ENCODE measurements at places on chromosomes 5 and 9.

GRCh38 chr5:16508730-16509531, 43.3 kb upstream of the ZNF622 start:
- DNase-seq: no peak

DNA sequence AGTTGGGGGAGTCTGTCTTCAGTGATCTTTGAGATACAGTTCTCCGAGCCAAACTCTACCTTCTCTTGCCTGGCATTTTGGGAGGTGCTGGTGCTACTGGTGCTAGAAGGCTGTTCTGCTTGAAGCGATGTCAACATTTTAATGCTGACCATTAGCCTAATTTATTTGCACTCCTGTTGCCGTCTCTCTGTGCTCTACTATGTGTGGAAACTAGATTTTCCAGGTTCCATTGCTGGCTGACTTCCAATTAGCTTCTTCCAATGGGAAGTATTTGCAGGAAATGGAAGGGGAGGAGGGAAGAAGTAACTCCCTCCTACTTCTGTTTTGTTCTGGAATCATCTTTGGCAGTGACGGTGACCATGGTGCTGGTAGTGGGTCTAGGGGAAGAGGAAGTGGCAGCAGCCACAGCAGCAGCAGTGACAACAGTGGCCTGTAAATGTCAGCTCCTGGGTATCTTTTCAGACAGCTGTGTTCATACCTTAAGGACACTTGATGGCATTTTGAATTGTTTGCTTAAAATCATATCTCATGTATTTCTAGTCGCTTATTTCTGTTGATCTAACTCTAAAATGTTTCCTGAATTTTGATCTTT, 7.9 kb downstream of the TXNDC8 start:
- no peak for DNase-seq

- DNase-seq: no peak
These were observed 13.8 kb downstream of the NACC2 start for GRCh38 chr9:136081113-136081825.

GRCh38 chr9:122402403-122402871, 31.6 kb downstream of the PTGS1 start:
- no peak for DNase-seq

GRCh38 chr9:131781069-131781468, 41.2 kb upstream of the RAPGEF1 start:
- no peak for DNase-seq

DNA sequence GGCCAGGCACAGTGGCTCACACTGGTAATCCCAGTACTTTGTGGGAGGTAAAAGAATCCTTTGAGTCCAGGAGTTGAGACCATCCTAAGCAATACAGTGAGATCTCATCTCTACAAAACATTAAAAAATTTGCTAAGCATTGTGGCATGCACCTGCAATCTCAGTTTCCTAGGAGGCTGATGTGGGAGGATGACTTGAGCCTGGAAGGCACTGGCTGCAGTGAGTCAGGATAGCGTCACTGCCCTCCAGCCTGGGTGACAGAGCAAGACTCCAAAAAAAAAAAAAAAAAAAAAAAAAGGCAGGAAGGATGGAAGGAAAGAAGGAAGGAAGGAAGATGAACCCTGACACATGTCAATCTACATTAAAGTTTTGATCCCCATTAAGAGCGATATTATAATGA, 1452.2 kb upstream of the ACO1 start:
- no peak for DNase-seq

DNA sequence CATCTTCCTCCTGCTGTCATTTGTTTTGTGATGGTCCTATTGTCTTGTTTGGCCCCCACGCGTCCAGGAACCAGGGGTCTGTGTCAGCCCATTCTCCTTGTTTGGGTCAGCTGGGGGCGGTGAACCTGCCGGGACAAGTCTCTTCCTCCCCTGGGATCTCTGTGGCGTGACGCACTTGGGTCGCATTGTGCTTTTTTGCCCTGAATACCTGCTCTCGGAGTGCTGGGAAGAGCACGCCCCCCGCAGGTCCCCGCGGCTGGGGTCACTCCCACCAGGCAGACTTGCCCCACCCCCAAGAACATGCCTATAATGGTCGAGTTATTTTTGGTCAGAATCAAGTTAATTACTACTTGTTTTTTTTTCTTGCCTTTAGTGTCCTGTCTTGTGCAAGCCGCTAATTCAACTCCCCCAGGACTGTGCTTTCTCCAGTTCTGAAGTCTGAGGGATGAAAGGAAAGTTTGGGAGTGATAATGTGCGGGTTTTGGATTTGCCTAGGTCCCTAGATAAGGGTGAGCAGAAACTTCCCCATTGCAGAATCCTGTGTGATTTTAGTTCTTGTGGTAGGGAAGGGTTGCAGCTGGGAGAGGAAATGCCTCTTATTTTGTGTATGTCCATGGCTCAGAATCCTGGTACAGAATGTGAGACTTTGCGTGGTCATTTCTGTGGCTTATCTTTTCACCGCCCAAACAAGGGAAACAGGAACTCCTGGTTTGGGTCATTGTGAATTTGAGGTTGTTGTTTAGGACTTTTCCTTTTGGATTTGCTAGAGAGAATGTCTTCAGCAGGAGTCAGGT, 789 bp downstream of the ACER2 start:
- DNase-seq: peak; percentile 8

GRCh38 chr9:107489144-107489673, 360 bp downstream of the KLF4 start:
- DNase-seq: no peak

- DNase-seq: no peak
These were observed 22.4 kb downstream of the GRAMD2B start for GRCh38 chr5:126445502-126446174.

- DNase-seq: no peak
These were observed 34.5 kb downstream of the HAVCR1 start for GRCh38 chr5:157024208-157024959.

GRCh38 chr5:166909926-166910325, 1381.5 kb upstream of the WWC1 start:
- no peak for DNase-seq

DNA sequence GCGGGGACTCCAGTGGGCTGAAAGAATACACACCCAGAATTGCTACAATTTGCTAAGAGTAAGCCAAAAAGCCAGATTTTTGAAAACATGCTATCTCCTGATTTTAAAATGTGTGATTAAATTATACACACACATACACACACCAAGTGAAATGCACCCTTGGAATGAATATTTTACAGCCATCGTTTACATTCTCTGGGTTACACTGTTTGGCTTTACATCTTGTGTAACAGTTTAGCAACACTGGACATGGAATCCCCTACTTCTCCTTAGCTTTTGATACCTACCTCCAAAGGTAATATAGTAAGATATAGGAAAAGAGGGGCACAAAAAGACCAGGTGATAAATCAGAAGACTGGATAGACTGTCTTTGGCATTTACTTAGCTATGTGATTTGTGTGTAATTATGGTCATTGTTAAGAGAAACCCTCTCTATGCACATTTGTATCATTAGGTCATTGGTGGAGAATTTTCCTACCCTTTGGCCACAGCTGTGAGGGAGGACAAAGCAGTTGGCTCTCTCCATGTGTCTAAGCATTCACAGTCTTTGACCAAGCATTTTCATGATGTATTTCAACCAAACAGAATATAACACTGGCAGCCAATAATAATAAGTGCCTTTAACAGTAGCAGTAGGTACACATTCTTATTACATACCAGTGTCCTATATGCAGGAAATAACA, 7.6 kb downstream of the SVEP1 start:
- DNase-seq: no peak

DNA sequence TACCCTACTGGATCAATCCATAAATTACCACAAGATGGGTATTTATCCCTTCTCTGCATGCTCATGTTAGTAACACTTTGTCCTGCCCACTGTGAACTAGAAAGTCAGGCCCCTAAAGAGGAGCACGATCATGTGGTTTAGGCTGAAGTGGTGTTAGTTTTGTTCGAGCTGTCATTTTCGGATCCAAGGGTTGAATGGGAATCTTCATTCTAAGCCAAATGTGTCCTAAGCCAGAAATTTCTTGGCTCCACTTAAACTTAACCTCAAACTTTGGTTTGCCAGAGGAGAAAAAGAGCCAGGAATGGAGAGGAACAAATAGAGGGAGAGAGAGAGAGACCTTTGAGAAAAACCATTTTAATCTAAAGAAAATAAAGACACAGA, 837.7 kb upstream of the ZNF608 start:
- DNase-seq: no peak

GRCh38 chr5:53123702-53124101, 14.1 kb upstream of the MOCS2 start:
- DNase-seq: no peak

- no peak for DNase-seq
These were observed 97.5 kb downstream of the DMXL1 start for GRCh38 chr5:119168401-119168800.

DNA sequence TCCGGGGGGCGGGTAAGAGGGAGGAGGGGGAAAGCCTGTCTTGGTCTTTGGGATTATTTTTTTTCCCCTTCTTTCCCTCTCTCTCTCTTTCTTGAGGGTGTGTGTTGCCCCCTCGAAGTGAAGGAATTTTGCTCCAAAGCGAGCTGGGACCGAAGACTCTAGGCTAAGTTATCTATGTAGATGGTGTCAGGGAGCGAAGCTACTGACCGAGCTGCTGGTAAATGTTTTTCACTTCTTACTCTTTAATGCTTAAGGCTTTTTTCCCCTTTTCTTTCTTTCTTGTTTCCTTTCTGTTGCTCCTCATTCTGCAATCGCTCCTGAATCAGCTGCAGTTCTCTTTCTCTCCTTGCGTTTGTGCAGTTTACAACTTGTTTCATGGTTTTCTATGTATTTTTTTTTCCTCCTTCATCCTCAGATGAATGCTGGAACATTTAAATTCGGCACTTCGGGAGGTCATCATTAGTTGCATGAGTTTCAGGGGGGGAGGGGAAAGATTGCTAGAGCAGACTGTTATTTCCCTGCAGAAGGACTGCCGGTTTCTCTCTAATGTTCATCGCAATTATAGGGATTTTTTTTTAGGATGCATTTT, 1312.0 kb upstream of the WWC1 start:
- DNase-seq: no peak

GRCh38 chr9:134410071-134410834, 84.0 kb downstream of the RXRA start:
- no peak for DNase-seq

DNA sequence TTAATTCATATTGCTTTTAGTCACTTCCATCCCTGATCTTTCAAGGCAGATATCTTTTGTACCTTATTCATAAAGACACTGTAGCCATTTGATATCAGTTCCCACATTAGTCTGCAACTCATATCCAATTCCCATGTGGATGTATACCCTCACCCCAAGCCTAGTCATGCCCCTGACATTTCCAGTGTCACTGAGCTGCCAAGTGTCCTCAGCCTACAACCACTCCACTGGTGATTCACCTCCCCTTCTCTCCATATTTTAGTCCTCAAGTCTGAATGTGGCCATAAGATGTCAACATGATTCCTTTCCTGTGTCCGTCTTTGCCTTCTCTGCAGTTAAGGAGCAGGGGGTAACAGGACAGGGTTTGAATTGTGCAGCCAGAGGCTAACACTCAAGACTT, 346.9 kb downstream of the RAB3C start:
- DNase-seq: no peak

DNA sequence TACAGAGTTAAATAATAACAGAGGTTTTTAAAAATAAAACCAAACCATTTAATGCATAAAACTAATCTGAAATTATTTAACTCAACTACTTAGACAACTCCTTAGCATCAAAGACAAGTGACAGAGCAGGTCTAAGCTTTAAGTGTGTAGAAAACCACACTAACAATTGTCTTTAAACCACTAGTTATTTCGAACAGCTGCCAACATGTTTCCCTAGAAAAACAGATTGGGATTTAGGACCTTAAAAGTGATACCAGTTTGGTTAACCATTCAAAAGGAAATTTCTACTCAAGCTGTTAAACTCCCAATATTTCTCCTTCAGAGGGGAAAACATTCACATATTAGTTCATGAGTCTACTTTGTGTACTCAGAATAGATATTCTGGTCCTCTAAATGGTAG, 208.7 kb downstream of the BNC2 start:
- no peak for DNase-seq

DNA sequence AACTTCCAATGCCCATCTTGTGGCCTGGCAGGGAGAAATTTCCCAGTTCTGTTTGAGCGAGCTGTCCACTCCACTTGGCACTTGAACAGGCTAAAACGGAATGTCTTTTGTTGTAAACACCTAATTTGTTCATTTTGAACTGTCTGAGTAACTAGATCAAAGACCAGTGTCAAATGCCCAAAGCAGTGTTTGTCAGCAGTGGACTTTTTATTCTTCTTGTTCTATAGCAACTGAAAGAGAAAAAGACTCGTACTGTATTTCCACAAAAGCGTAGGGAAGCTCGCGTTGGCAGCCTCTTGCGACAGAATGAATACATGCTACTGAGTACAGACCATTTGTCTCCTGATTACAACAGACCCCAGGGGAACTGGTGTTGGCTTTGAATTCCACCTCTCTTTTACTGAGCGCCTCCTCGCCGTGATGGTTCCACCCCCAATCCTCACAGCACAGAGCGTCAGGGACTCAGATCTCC, 601.8 kb upstream of the ZNF608 start:
- DNase-seq: no peak

DNA sequence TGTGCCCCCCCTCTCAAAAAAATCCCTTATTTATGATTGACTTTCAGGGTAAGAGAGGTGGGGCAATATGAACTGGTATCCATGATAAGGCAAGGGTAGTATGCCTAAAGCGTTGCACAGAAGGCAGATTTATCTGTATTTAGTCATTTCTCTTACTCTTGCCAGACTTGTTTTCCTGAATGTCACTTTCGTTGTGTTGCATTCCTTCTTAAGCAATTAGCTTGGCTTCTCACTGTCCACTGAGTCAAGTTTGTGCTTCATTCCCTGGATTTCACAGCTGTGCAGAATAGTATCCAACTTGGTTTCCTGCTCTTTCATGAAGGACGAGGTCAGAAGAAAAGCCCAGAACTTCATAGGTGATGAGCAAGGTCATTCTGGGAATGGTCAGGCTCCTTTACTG, 301.5 kb upstream of the ACTBL2 start:
- no peak for DNase-seq

DNA sequence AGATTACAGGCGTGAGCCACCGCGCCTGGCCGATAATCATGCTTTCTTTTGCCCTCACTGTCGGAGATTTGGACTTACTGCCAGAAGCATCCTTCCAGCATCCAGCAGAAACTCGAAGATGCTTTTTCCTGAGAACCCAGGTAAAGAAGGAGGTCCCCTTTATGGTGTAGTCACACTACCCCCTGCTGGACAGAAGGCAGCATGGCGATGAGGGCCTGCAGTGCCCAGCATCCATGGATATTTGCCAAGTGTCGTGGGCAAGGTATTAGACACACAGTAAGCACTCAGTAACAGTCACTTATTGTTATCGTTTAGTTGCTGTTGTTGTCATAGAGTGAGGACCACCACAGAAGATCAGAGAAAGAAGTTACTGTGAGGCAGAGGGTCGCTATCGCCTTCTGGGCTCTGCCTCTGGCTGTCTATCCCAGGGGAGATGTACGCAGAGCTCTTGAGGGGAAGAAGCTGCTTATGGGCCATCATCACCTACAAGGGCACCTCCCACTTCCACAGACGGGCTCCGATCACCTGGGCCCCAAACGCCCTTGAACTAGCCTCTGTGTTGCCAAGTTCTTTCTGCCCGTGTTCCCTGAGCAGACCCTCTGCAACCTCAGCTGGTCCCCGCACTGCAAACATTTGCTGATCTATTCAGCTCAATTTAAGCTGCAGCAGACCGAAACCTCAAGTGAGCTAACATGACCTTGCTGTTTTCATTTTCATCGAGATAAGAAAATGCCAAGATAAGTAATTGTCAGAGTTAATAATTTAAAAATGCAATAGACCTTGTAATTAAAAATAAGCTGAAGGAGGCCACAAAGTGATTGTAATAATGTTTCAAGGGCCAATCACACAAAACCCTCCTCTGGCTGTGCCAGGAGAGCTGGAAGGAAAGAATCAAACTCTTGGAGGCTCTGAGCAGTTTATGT, 23.9 kb downstream of the C5orf15 start:
- peak; percentile 29 for DNase-seq

Data from CD4-positive, alpha-beta T cell treated with Interleukin-2 at 100 ng/mL for 4 hours (primary cell).